ENCODE measurements at places on chromosomes 12 and 14.

- DNase-seq = no peak
These were observed 705.1 kb downstream of the MED13L start for GRCh38 chr12:115572440-115572839.

GRCh38 chr12:66240096-66240820 is 51.2 kb downstream of the IRAK3 start:
- DNase-seq = no peak

DNA sequence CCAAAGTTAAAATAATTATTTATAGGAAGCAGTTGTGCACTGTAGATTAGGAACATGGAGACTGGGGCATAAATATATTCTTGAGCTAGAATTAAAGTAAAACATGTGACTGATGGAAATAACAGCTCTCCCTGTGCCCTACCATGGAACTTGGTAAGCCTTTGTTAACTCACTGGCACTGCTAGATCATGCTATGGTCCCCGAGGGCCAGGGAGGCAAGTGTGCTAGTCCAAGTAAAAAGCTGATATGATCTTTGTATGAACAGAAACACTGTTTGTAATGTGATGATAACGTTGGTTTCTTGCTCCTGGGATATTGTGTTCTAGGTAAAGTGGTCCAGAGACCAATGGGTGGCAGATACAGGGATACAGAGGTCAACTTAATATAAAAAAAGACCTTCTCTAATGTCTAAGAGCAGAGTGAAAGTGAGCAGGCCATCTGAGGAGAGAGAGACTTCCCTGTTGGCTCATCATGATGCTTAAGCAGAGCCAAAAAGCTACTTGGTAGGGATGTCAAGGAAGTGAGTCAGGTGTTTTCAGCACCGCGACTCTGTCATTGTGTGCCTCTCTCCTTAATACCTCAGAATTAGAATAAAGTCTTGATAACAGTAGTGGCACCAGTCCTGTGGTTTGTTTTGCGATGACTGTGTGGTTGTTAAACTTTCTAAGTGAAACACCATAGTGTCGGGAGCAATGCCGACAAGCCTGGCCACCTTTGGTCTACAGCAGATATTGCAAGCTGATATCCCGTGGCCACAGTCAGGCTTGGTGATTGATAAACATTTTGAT is 27.6 kb downstream of the BICD1 start:
- no peak for DNase-seq

GRCh38 chr12:69570545-69571399 is 14.5 kb upstream of the CCT2 start:
- peak; percentile 59 for DNase-seq

DNA sequence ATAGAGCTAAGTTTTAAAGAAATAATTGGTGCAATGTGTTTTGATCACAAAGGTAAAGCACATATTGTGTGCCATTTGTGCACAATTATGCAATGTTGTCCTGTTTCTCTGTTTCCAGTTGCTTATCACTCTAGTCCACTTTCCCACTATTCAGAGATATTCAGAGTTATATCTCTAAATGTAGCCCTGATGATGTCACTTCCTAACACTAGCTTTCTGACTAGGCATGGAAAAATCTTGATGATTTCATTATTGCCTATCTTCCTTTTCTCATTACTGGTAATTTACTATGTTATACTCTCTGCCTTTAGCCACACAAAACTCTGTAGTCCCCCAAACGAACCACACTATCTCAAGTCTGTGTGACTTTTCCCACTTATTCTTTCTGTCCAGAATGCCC is 221.2 kb downstream of the TRHDE start:
- no peak for DNase-seq

GRCh38 chr12:78559886-78560285 is 304.7 kb upstream of the SYT1 start:
- DNase-seq = no peak

- DNase-seq = no peak
These were observed 14.9 kb downstream of the HCAR2 start for GRCh38 chr12:122688291-122688690.

- DNase-seq = peak; percentile 62
These were observed 8.4 kb downstream of the OR6S1 start for GRCh38 chr14:20632831-20633691.

DNA sequence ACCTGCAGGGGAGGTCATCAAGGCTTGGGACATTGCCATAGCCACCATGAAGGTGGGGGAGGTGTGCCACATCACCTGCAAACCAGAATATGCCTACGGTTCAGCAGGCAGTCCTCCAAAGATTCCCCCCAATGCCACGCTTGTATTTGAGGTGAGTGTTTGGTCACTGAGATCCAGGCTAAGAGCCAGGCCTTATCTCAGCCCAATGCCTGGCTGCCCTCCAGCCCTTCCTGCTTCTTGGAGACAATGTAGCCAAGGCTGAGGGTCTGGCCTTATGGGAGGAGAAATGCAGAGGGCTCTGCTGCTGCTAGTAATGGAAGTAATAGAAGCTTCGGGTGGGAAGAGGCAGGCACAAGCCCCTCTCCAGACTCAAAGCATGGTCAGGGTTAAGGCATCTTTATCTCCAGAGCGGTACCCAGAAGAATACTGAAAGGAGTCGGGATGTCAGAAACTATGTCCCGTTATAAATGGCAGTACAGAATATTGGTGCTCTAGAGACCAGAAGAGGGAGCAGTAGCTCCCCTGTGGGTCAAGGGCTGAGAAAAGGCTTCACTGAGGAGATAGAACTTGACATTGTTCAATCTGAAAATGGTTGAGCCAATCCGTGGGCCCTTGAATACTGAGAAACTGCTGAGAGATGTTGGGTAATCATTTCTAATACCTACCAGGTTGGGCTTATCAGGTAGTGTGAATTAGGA is 3.1 kb downstream of the FKBP4 start:
- DNase-seq = no peak

DNA sequence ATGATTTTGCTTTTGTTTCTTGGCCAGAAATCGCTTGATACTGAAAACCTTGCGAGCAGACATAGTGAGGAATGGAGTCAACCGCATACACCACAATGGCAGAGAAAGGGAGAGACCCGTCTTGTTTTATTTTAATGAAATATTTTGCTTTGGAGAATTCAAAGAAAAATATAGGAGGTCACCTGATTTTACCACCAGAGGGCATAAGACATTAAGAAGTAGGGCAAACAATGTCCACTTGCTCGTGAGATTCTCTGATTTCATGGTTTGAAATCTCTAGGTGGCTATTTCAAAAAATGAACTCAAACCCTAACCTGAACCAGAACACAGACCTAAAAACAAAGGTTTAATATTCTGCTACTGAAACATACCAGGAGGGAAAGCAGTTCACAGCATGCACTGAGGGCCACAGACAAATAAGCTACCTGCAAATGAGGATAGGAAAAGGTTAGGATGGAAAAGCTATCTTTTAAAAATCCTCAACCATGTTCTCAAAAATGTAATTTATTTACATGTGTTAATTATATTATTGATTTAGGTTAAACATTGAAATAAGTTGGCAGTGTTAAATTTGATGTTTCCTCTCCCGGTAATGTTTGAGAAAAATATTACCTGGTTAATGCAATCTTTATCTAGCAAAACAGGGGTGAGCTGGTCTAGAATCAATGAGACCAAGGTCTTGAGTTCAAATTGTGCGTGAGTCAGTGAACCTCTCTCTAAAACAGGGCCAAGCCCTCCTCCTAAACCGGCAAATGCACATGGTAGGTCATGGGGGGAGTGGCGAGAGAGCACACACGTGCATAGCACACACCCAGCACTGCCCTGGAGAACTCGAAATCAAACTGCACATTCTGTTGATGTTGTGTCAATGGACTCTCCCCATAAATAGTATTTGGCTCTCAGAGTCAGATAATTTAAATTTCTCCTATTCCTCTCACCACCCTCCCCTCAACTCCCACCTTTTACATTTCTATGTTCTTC is 12.5 kb downstream of the IFNG-AS1 start:
- DNase-seq = no peak

GRCh38 chr12:6065131-6065862 is 59.2 kb downstream of the VWF start:
- no peak for DNase-seq

GRCh38 chr12:2449586-2449985 is 345.2 kb upstream of the FKBP4 start:
- no peak for DNase-seq

DNA sequence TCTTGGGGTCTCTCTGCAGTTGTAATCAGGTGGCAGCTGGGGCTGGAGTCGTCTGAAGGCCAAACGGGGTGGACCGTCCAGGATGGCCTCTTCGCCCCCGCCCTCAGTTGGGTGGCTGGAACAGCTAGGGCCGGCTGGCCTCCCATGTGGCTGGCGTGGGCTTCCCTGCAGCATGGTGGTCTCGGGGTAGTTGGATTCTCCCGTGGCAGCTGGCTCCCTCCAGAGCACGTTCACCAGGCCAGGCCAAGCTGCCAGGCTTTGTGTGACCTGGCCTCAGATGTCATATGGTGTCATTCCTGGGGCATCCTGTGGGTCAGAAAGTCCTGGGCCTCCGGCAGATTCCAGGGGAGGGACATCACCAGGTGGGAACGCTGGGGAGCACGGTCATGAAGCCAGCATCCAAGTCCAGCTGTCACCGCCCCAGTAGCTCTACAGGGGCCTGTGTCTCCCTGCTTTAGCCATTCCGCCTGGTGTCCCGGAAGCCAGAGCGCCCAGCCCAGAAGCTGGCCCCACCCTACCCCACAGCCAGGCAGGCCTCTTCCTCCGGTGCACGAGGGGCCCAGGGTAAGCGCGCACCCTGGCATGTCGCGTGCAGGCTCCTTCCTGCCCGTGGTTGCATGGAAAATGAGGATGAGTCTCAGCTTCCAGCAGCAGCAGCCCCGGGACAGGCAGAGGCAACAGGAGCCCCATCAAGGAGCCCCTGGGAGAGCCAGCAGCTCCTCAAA is 1.3 kb upstream of the NUDT14 start:
- no peak for DNase-seq

Data from endothelial cell (in vitro differentiated cells).